ENCODE measurements at places on chromosomes 3 and 15. TPM values are rescaled to one million over a fixed set of nuclear protein-coding genes. Genes with fewer than 3 reads are reported as not detected.

DNA sequence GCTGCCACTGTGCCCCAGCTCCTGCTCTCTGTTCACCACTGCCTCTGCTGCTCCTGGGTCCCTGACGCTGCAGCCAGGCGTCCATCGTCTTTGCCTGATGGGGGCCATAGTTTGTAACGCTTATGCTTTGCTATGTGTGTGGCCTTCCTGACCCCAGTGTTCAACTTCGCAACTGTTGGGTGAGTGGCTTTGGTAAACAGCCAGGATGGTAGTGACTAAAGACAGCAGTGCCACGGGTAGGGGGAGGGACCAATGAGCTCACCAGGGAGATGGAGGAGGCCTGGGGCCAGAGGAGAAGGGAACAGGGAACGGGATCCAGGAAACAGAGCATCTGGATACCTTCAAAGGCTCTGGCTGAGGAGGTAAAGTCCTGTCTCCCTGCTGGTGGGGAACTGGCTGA, 75.9 kb upstream of the ALDH1L1 start:
- no peaks in the 10 kb centered on the region for H3K27me3 ChIP-seq
- H3K4me3 ChIP-seq, result no peak overlapping the region
- no peak overlapping the region for H3K27ac ChIP-seq
- H3K36me3 ChIP-seq, result no peaks in the 10 kb centered on the region
- DNase-seq, result no peak

- H3K27ac ChIP-seq, result no peak overlapping the region
- H3K4me1 ChIP-seq, result no peaks in the 10 kb centered on the region
- no peaks in the 10 kb centered on the region for H3K36me3 ChIP-seq
- H3K4me3 ChIP-seq, result no peak overlapping the region
Observed at GRCh38 chr3:189903562-189904250, 217.0 kb downstream of the P3H2 start.

DNA sequence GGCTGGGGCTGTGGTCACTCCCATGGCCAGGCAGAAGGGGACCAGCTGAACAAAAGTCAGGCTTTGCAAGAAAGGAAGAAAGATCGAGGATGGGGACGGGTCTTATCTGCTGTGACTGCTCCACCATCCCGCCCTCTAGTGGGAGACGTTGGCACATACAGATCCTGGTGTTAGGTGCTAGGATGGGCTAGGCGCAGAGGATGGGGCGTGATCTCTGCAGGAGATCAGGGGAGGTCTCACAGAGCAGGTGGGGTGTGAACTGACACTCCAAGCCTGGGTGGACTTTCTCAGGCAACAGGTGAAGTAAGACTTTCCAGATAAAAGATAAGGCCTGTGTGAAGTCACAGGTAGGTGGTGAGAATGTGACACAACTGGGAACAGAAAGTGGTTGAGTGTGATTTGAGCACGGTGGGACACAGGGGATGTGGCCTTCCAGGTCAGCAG, 141.9 kb upstream of the SMAD3 start:
- no peaks in the 10 kb centered on the region for H3K36me3 ChIP-seq
- H3K4me3 ChIP-seq, result no peak overlapping the region
- DNase-seq, result peak; percentile 44
- no peaks in the 10 kb centered on the region for H3K27me3 ChIP-seq
- H3K4me1 ChIP-seq, result peaks cover 3% of the 10 kb centered on the region

DNA sequence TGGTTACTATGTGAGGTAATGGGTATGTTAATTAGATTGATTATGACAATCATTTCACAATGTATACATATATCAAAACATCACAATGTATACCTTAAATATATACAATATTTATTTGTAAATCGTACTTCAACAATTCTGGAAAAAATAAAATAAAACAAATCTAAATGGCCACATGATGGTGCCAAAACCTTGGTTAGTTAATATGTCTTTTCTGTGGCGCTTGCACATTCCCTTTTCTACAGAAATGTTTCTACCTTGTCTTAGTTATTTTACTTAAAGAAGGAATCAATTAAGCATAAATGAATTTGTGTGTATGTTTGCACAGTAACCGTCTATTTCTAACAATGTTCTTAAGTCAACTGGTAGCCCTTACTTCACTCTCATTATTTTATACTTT, 53.4 kb downstream of the OXSM start:
- no peaks in the 10 kb centered on the region for H3K27me3 ChIP-seq
- no peak for DNase-seq
- no peaks in the 10 kb centered on the region for H3K4me1 ChIP-seq
- H3K27ac ChIP-seq, result no peak overlapping the region
- no peak overlapping the region for H3K4me3 ChIP-seq

- no peaks in the 10 kb centered on the region for H3K36me3 ChIP-seq
- DNase-seq, result no peak
- H3K4me1 ChIP-seq, result no peaks in the 10 kb centered on the region
- no peak overlapping the region for H3K27ac ChIP-seq
- no peaks in the 10 kb centered on the region for H3K27me3 ChIP-seq
- H3K4me3 ChIP-seq, result no peak overlapping the region
Observed at GRCh38 chr3:150680562-150680961, 23.2 kb downstream of the ERICH6 start.

Gene SST
- 8.2 TPM for polyA plus RNA-seq

- H3K4me3 ChIP-seq, result no peak overlapping the region
- no peaks in the 10 kb centered on the region for H3K4me1 ChIP-seq
- H3K27me3 ChIP-seq, result no peaks in the 10 kb centered on the region
- H3K36me3 ChIP-seq, result no peaks in the 10 kb centered on the region
- peak; percentile 21 for DNase-seq
Observed at GRCh38 chr3:28726840-28727239, 378.2 kb upstream of the AZI2 start.

DNA sequence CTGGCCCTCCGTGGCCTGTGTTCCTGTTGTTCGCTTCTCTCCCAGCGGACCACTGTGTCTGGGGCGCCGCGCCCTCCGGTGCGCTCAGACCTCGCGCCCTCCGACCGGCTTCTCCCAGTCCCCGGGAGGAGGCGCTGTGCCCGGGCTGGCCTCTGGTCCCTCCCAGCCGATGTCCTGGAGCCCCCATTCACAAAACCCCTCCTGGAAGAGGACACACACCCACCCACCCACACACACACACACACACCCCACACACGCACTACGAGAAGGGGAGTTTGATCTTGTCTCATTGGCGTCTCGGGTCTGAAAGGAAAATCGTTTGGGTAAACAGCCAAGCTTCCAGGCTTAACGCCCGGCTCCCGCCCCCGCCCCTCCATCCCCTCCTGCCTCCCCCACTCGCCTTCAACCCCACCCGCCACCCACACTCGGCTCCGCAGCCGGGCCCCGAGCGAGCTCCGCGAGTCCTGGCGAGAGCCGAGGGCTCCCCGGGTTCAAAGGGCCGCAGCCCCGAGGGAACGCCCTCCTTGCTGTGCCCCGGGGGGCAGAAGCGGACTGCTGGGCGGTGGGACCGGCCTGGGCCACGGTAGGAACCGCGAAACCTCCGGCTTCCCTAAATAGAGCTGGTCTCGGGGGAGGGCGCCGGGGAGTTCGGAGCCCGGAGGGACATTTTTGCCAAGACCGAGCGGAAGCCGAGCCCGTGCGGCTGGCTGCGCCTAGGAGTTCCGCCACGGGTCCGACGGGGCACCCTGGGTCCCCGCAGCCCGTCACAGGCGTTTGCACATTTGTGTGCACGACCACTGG, 23.6 kb downstream of the NR2F2 start:
- DNase-seq, result peak; percentile 63
- H3K36me3 ChIP-seq, result no peaks in the 10 kb centered on the region
- H3K27ac ChIP-seq, result peak overlapping the region; percentile 83
- no peaks in the 10 kb centered on the region for H3K27me3 ChIP-seq
- peak overlapping the region; percentile 62 for H3K4me3 ChIP-seq

Gene LMLN
- polyA plus RNA-seq, result 6.7 TPM

GRCh38 chr3:167626490-167626889, 27.3 kb downstream of the WDR49 start:
- H3K4me1 ChIP-seq, result no peaks in the 10 kb centered on the region
- no peaks in the 10 kb centered on the region for H3K27me3 ChIP-seq
- no peak overlapping the region for H3K4me3 ChIP-seq
- no peaks in the 10 kb centered on the region for H3K36me3 ChIP-seq

DNA sequence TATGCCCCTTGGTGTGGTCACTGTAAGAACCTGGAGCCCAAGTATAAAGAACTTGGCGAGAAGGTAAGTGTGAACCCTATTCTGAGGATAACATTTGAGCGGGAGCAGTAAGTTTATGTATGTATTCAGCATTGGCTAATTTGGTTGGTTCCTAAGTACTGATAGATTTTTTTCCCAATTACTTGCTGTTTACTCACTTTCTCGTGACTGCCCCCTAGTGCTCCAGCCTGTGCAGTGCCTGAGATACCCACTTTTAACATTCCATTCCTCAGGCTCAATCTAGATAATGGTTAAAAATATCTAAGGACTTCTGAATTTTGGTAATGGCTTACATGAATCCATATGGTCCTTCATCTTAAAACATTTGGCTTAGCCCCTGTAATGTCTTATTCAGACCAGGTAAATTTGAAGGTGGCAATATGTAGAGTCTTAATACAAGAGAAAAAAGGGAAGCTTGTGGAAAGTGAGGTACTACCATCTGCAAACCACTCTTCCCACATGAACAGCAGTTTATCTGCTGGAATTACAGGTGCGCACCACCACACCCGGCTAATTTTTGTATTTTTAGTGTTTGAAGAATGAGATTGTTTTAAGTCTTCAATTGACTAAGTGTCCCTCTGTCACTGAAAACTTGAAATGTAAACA, 7.1 kb downstream of the ELL3 start:
- H3K36me3 ChIP-seq, result peaks cover 94% of the 10 kb centered on the region
- peaks cover 6% of the 10 kb centered on the region for H3K4me1 ChIP-seq
- DNase-seq, result peak; percentile 77
- no peak overlapping the region for H3K4me3 ChIP-seq
- no peak overlapping the region for H3K27ac ChIP-seq
